ENCODE measurements at places on chromosomes 1 and 21.

GRCh38 chr21:32806810-32807386 lies 35.3 kb upstream of the PAXBP1 start:
- H3K27me3 ChIP-seq = no peaks in the 10 kb centered on the region
- no peak for DNase-seq
- H3K36me3 ChIP-seq = no peaks in the 10 kb centered on the region
- no peak overlapping the region for H3K27ac ChIP-seq

DNA sequence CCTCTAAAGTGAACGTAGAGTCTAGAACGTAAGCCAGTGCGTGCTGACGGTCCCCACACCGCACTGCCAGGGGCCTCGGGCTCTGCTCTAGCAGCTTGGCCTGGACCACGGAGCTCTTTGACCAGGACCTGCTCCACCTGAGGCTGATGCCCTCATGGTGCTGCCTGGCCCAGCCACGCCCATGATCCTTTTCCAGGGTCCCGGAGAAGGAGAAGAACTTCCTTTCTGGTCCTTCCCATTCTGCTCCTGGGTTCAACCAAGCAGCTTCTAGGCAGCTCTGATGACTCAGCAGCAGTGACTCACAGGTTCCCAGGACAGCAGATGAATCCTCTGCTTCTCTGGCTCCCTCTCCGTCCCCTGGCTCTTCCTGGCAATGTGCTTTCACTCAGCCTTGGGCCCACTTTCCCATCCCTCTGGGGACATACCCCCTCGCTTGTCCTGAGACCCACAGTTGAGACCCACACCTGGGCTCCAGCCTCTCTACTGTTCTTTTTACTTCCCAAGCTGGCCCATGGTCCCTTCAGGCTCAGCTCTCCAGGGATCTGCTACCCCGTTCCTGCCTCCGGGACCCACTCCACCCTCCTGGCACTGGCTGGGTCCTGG lies 246.3 kb upstream of the RAB4A start:
- peaks cover 26% of the 10 kb centered on the region for H3K4me1 ChIP-seq
- H3K27ac ChIP-seq = no peak overlapping the region
- no peak for DNase-seq

DNA sequence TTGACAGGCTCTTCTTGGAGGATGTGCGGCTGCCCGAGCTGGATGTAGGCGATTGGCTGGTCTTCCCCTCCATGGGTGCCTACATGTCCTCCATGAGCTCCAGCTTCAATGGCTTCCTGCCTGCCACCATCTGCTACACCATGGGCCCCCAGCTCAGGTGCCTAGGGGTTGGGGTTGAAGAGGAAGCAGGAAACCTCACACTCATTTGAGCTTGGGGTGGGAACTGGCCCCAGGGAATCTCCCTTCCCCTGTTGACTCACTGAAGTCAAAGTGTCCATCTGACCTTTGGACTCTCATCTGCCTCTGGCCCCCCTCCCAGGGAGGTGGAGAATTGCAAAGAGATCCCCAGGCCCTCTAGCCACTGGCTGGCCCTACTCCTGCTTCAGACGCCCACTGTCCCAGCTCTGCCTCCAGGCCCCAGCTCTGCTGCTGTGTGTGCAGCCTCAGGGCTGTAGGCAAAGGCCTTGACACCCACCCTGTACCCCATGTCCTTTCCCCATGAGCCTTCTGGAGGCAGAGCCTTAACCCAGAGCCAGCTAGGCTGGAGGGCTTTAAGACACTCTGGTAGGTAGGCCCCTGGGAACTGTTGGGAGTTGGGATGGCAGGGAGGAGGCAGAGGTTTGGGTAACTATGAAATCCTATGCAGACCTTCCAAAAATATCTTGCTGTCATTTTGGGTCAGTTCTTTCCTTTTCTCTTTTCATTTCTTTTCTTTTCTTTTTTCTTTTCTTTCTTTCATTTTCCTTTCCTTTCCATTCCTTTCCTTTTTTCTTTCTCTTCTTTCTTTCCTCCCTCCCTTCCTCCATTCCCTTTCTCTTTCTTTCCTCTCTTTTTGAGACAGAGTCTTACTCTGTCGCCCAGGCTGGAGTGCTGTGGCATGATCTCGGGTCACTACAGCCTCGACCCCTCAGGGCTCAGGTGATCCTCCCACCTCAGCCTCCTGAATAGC lies 66.9 kb upstream of the TINAGL1 start:
- peaks cover 2% of the 10 kb centered on the region for H3K27me3 ChIP-seq
- no peak overlapping the region for H3K27ac ChIP-seq
- DNase-seq = no peak
- peaks cover 12% of the 10 kb centered on the region for H3K4me1 ChIP-seq

- DNase-seq = no peak
- no peak overlapping the region for H3K4me3 ChIP-seq
- peaks cover 22% of the 10 kb centered on the region for H3K4me1 ChIP-seq
- H3K36me3 ChIP-seq = no peaks in the 10 kb centered on the region
- H3K27me3 ChIP-seq = peaks cover 76% of the 10 kb centered on the region
- H3K27ac ChIP-seq = no peak overlapping the region
Measured at GRCh38 chr1:46492269-46492853, 2.7 kb downstream of the DMBX1 start.

- H3K4me3 ChIP-seq = no peak overlapping the region
- no peaks in the 10 kb centered on the region for H3K27me3 ChIP-seq
- H3K4me1 ChIP-seq = peaks cover 2% of the 10 kb centered on the region
- H3K36me3 ChIP-seq = peaks cover 76% of the 10 kb centered on the region
- no peak for DNase-seq
Measured at GRCh38 chr1:112694363-112694929, 12.5 kb downstream of the RHOC start.

Data from CD4-positive, alpha-beta T cell (primary cell).